ENCODE measurements at places on chromosomes 4 and X.
A peak's percentile ranks its signal among the peaks of the same experiment; 100 is the strongest.

- DNase-seq: peak; percentile 10
Observed at GRCh38 chr4:186723292-186724057, at the start of gene FAT1. Gene FAT1, minus strand, starts transcription at chr4:186723856. Its CDS starts 14,029 bp downstream, at chr4:186709827.

DNA sequence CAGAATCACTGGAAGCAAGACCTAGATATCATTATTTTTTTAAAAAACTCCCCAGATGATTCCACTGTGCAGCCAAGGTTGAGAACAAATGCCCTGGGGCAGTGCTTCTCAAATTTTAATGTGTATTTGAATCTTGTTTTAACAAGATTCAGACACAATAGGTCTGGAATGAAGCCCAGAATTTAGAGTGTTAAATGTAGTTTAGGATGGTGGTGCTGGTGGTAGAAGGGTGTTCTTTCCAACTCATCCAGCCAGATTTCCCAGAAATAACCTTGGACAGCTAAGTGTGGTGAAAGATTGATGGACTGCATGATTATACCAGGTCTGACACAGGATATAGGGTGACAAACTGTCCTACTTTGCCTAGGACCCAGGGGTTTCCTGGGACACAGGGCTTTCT lies 120.1 kb upstream of the MED14 start:
- no peak for DNase-seq

GRCh38 chr4:107913283-107913899 lies 18.0 kb upstream of the CYP2U1 start:
- DNase-seq: no peak

GRCh38 chrX:70262952-70263567 lies 3.1 kb upstream of the P2RY4 start:
- DNase-seq: no peak

DNA sequence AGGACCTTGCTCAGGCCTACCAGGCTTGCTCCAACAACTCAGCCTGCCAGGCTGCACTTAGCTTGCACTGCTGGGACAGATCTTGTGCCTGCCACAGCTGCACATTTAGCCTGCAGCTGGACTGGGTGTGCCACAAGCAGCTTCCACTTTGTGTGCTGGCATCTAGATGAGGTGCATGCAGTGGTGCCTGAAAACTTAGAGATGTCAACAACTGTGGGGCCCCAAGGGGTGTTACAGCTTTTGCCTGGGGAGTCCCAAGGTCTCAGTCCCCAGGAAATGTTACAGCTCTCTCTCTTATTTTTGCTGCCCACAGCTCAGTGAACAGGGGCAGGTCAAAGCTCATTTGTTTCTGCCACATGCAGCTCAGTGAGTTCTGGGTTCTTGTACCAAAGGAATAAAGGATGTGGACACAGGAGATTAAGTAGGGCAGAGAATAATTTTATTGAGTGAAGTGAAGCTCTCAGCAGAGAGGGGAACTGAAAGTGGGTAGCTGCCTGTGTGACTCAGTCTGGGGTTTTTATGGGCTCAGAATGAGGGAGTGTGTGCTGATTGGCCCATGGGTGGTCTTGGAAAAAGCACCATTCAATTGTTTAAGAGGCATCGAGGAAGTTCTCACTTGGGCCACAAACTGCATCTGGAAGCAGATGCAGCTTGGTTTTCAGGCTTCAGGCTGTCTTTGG lies 828.3 kb downstream of the TECRL start:
- DNase-seq: no peak

DNA sequence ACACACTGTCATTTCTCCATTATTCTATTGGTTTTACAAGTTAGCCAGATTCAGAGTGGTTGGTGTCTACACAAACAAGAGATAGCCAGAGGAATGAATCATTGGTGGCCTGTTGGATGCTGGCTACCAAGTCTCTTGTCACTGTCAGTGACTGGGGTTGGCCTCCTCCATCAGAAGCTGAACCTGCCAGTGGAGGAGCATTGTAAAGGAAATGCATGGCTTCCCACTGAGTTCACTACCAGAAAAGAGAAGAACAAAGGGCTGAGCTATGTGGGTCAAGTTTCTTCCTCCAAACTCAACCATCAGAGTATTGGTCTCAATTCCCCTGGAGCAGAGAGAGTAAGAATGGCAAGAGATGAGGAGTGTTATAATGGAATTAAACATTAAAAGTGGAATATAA lies 26.5 kb upstream of the ANKRD50 start:
- DNase-seq: no peak

- DNase-seq: no peak
Observed at GRCh38 chr4:184792950-184793555, 32.7 kb downstream of the ACSL1 start.

GRCh38 chr4:113773014-113773413 lies 11.5 kb upstream of the CAMK2D start:
- DNase-seq: no peak

DNA sequence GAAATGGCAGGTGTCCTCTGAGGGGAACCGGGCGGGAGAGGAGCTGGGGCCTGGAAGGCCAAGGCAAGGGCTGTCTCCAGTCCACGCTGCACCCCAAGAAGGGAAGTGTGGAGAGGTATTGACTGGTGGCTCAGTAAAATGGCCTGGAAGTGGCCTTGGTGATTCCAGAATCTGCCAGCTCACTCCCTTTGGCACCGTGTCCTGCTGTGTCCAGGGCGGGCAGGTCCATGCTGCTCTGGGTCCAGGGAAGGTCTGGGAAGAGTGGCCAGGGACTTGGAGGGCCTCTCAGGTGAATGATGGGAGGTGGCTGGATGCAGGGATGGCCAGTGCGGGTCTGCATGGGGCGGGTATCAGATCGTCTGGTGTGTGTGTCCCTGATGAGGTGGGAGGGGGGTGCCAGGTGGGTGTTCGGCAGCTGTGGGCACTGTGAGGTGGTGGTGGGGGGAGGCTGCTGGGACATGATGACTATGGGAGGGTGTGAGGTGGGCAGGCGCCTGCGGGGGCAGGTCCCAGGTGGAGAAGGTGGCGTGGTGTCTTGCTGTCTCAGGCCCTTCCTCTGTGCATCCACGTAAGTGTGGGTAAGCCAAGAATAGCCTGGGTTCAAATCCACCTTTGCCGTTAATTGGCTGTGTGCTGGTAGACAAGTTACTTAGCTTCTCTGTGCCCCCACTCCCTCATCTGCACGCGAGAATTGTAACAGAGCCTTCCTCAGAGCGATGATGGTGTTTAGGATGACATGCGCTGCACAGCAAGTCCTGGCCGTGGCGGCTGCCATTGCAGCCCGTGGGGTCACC lies 17.7 kb downstream of the RGS12 start:
- no peak for DNase-seq

GRCh38 chr4:152655272-152656129 lies 24.3 kb downstream of the TMEM154 start:
- no peak for DNase-seq

DNA sequence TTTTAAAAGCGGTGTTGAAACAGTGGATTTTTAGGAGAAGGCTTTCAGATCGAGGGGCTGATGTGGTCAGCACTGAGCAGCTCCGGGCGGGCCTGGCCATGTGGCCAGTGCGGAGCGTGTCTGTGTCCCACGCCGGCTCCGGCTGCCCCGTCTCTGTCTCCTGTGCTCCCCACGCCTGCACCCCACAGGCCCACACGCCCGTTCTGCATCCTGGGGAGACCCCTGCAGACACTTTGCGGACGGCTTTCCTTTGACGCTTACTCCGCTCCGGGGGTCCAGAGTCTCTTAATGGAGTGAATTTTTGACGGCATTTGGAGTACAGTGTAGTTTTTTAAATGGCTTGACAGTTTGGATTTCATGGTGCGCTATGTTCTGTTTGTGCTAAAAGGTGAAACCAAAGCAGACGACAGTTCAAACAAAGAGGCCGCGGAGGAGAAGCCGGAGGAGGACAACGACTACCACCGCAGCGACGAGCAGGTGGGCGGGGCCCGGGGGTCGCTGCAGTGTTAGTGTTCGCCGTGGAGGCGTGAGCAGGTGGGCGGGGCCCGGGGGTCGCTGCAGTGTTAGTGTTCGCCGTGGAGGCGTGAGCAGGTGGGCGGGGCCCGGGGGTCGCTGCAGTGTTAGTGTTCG lies 38.7 kb downstream of the PCGF3 start:
- DNase-seq: no peak

GRCh38 chrX:148133105-148133725 lies 152.1 kb downstream of the FMR1NB start:
- no peak for DNase-seq

DNA sequence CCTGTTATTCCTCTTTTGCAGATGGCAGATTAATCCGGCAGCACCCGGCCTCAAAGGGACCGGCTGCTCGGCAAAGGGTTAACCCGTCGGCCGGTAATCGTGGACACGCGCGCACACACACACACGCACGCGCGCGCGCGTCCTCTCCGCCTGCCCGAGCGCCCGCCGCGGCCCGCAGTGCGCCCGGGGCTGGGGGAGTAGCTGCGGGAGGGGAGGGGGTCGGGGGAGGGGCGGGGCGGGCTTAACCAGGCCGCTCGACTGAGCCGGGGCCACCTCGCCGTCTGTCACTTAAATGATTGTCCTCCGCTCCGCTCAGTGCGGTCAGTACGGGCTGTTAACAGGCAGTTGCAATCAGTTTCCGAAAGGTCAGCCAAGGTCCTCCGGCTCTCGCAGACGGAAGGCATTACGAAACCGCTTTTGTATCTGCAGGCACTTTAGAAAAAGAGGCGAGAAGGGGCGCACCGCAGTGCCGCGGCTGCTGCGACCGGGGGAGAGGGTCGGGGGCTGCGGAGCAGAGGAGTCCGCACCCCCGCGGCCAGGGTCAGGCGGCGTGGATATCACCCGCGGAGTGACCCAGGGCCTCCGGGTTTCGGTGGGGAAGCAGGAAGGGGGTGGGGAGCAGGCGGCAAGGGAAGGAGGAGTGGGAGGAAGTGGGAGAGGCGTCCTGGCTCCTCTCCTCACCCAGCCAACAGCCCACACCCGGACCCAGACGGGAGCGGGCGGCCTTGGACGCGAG lies 57.3 kb upstream of the BCOR start:
- no peak for DNase-seq

DNA sequence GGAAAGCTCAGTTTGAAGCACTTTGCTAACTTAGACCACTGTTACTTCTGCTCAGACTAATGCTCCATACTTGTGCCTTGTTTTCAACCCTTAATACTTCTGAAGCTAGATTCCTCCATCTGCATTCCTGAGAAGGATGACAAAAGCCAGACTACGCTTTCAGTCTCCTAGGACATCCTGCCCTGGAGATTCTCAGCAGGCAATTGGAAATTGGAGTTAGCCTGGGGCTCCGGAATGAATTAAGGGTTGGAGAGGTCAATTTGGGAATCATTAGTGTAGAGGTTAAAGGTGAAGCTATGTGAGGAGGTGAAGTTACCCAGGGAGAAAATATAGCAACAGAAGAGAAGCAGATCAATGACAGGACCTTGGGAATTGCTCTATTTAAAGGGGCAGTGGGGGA lies 215.9 kb upstream of the MBNL3 start:
- no peak for DNase-seq

DNA sequence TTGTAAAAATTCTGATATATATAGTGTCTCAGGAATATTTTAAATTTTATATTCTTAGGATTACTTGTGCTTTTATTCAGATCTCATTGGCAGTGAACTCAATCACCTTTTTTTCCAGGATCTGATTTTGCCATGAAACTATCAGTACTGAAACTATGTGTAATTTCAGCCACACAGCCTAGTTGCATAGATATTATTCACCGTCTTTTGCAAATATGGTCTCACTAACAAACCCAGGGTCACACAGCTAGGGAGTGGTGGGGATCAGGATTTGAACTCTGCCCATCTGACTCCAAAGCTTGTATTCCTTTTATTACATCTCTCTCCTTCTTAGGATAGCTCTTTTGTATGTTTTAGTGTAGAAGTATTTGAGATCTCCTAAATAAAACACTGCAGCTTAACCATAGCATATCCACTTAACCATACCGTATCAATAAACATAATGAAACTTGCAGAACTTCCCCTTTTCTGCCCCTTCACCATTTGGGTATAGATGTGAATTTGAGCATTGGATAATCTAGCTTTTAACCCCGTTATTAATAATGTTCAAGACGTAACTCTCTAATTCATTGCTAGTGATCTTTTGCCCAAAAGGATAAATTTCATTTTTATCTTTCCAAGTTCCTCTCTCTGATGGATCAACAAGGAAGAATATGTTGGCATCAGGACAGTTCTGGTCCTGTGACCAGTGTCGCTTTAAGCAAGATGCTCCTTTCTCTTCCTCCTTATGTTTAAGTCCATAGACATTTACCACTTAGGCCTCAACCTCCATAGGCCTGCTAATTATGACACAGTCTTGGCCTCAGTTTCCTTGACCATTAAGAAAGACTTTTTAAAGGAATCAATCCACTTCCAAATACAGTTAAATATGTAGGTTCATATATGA lies 74.6 kb downstream of the RAPGEF2 start:
- no peak for DNase-seq

DNA sequence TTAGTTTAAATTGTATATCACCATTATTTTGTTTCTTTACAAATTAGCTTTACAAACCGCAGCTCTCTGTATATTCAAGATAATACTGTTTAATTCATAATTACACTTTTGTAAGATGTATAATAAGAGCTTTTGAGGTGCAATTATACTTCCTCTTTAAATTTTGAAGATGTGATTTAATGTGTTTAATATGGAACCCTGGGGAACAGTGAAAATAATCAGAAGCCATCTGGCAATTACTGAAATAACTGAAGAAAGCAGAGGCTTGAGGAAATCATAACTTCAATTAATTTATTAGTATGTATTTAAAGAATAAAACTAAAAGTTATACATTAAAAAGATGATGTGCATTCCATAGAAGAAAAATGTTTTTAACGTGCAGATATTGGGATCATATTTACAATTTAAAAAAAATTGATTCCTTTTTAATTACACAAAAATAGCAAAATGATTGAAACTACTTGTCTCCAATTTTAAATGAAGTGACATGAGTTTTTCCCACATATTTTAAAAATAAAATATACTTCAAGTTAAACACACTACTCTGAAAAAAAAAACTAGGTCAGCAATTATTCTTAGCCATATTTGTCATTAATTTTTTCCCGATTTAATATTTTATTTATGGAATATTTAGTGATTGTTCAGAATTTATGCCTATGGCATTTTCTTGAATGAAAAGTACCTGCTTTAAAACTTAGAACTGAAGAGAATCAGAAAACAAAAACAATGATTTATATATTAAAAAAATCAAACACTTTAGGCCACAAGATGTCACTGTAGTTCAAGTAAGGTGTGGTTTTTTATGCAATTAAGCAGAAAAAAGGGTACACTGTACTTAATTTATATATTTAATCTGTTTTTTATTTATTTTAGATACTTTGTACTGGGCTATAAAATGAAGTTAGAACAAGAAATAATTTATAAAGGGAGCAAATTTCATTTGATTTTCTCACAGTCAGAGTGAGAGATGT lies 942.7 kb upstream of the NDST4 start:
- no peak for DNase-seq

DNA sequence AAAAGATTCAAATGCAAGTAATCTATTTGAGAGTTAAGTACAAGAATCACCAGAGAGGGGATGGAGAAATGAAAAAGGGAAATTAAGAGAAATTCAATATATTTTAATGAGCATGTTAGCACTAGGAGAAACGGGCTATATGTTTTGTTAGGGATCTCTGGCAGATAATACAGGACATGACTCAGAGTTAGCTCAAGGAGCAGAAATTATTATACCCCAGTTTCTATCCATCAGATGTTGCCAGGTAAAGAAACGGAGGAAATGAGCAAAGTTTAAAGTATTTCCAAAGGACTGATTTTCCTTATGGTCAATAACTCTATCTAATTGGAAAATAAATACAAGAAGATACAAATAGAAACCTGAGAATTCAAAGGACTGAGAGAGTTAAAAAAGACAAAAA lies 867.6 kb downstream of the TRAM1L1 start:
- DNase-seq: no peak

All from anterior cingulate cortex (tissue), 58 donors.